Right hindlimb (tissue), 1 donor: ENCODE measurements at places on chromosomes 12 and 14.

DNA sequence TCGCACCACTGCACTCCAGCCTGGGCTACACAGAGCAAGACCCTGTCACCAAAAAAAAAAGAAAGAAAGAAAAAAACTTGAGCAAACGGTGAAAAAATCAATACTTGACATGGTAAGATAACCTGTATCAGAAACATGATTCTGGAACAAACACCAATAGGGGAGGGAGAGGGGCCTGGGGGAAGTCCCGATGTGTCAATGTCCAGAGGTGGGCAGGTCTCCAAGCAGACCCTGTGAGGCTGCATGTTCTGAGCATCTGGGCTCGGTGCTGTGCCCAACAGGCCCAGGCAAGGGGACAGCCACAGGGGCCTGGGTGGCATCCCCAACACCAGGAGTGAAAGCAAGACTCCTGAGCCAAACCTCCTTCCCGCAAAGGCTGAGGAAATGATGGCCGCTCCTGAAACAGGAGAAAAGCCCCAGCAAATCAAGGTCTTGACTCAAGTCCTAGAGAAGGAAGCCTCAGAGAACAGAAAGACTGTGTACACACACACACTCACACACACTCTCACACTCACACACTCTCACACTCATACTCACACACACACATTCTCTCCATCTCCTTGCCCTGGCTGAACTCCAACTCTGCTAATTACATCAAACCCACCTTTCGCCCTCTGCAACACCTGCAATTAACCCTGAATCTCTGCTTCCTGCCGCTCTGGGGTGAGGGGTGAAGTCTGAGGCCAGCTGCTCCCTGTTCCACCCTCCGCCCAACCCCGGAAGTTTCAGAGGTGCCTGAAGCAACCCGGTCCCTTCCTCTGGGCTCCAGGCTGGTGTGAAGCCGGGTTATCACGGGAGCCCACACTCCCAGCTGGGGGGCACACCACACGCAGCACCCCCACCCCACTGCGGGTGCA is 20.4 kb downstream of the CCDC88C start:
- no peak for DNase-seq

GRCh38 chr12:46354802-46355199 is 17.8 kb downstream of the SLC38A2 start:
- no peak for DNase-seq

DNA sequence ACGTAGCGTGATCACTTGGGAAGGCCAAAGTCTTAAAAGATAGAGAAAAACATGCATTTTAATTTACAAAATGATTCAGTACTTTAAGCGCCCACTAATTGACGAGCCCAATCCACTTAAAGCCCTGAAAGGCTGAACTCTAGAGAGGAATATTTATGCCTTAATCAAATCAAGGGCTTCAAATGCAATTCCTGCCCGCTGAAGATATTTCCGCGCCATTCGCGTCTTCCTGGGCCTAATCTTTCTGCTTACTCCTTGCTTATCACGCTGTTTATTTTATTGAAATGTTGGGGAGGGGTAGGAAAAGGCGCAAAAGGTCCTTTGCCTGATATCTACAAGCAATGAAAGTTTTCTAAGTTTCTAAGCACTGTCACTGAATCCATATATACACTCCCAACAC is 4.0 kb downstream of the TBX3 start:
- no peak for DNase-seq

GRCh38 chr12:42617622-42618021 is 28.1 kb upstream of the PRICKLE1 start:
- no peak for DNase-seq

- DNase-seq, result peak; percentile 19
Observed at GRCh38 chr14:88791629-88792472, 902 bp downstream of the EML5 start.

GRCh38 chr12:15253990-15254389 is 32.8 kb upstream of the RERG start:
- no peak for DNase-seq

- DNase-seq, result no peak
Observed at GRCh38 chr12:95582230-95583058, 31.2 kb upstream of the USP44 start.

- DNase-seq, result no peak
Observed at GRCh38 chr14:84850595-84850994, 679.3 kb upstream of the FLRT2 start.
